ENCODE measurements at places on chromosomes 13 and 19.

DNA sequence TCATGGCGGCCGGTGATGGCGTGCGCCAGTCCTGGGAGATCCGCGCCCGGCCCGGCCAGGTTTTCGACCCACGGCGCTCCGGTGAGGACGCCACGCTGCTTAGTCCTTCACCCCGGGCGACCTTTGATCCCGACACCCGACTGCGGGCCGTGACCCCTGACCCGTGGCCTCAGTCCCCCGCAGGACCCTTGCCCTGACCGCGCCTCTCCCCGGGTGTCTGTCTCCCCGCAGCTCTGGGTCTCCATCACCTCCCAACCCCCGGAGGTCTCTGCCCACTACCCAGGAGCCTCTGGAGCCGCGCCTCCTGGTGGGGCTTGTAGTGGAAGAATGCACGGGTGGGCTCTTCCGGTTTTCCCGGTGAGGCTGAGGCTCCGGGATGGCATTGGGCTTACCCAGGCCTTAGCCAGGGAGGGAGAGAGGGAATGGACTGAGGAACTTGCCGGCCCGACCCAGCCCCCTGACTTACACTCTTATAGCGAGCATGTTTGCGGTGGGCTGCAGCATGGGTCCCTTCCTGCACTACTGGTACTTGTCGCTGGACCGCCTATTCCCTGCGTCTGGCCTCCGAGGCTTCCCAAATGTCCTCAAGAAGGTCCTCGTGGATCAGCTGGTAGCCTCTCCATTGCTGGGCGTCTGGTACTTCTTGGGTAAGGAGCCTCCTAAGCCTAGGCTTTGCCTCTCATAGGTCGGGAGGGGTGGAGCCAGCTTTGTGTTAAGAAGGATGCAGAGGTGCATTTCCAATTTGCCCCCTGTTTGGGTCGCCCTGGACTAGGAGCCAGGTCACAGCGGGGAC lies 566 bp downstream of the MPV17L2 start:
- DNase-seq, result no peak

- DNase-seq, result no peak
Measured at GRCh38 chr13:51907040-51907732, 45.4 kb downstream of the CCDC70 start.

GRCh38 chr19:55079400-55080038 lies 3.9 kb downstream of the EPS8L1 start:
- no peak for DNase-seq

DNA sequence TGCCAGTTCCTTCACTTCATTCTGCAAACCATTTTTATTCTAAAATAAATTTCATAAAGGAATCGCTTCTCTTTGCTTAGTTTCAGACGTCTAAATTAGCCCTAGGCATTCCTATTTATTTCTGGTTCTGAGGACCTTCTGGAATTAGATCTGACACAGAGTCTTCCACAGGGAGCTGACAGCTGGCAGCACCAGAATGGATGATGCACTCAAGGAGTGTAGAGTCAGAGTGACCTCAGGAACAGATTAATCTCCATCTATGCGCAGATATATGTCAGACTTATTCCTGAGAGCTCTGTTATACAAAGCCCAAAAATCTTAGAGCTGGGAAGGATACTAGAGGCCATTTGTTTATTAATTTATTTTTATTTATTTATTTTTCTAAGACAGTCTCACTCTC lies 450.8 kb downstream of the HS6ST3 start:
- no peak for DNase-seq

DNA sequence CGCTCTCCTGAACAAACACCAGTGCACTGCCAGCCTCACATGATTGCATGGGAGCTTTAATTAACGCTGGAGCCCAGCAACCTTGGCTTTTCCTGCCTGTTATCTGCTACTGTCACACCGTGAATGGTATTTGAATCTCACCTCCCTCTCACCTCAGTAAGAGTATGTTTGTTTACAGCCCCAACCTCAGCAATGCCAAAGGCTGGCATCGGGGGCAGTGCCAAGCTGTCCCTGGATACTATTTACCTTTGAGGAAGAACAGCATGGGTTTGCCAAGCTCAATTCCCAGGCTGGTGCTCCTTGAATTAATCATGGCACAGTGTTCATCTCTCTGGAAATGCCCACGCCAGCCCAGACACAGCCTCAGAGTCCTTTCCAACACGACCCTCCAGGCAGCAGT lies 57.2 kb upstream of the SERPINE3 start:
- DNase-seq, result no peak

GRCh38 chr13:43357564-43357963 lies 334.2 kb downstream of the DNAJC15 start:
- DNase-seq, result no peak

DNA sequence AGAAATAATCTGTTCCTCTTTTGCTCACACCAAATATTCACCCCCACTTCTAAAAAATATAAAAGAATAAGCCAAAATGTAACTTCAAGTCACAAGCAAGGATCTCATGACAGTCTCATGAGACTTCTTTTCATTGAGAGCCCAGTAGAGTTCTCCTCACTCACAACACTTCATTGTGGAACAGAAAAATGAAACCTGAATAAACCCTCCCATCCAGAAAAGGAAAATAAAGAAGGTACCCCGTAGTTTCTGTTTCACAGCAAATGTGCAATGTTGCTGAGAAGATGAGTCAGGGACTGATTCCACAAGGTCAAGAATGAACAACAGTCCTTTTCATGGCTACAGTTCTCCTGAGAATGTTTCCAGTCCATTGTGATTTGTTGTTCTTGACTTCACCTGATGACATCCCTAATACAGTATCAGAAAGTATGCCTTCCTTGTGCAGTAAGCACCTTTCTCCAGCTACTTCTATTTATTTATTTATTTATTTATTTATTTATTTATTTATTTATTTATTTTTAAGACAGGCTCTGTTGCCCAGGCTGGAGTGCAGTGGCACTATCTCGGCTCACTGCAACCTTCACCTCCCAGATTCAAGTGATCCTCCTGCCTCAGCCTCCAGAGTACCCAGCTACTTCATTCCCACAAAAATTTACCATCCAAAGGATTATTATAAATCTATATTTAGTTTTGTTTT lies 6.4 kb upstream of the ZNF841 start:
- DNase-seq, result no peak

DNA sequence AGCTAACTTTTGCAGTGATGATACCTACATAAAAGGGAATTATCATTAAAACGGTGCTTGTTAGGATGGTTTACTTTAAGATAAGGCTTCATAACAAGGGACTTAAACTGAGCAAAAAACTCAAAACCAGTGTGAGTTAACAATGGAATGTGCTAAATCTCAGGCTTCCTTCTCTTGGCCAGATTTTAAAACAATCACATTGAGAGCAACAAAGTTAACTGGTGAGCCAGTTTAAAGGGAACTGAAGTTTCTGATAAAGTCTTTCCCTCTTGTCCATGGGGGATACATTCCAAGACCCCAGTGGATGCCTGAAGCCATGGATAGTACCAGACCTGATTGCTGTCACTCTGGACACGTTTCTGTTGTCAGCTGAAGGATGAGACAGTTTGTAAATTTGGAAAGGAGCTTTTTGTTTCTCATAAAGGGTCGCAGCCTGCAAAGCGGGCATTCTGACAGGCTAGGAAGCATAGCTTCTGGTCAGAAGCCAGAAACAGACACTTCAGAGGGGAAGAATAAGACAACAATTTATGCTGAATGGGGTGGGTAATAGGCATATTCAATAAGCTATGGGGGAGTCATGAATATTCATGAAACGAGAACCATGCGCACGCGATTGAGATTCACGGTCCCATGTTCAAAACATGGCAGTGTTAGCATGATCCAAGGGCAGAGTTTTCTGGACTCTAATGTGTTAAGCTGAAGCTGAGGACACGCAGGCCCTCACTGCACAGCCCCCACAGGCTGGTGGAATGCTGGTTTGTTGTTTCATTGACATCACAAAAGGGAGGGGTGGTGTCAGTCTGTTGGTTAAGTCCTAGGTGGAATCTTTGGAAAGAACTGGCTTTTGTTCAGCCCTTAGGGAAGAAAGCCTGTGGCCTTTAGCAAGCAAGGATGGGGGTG lies 150.6 kb upstream of the RNF113B start:
- no peak for DNase-seq

DNA sequence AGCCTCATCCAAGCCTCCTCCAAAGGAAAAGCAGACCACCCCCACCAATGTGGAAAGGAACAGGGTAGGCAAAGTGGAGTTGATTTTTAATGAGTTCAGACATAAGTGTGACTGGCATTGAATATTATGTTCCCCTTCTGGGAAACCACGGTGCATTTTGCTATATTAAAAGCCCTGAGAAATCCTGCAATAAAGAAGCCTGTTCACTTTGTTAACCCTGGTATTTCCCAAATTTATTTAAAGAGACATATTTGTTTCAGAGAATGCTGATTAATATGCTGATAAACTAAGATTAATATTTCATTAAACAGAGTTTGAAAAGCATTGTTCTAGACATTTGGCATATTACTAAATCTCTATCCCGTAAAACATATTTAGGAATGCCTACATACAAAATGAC lies 151.4 kb downstream of the FGF14 start:
- DNase-seq, result no peak

- peak; percentile 39 for DNase-seq
Measured at GRCh38 chr19:49932731-49933131, 3.4 kb upstream of the NUP62 start.

DNA sequence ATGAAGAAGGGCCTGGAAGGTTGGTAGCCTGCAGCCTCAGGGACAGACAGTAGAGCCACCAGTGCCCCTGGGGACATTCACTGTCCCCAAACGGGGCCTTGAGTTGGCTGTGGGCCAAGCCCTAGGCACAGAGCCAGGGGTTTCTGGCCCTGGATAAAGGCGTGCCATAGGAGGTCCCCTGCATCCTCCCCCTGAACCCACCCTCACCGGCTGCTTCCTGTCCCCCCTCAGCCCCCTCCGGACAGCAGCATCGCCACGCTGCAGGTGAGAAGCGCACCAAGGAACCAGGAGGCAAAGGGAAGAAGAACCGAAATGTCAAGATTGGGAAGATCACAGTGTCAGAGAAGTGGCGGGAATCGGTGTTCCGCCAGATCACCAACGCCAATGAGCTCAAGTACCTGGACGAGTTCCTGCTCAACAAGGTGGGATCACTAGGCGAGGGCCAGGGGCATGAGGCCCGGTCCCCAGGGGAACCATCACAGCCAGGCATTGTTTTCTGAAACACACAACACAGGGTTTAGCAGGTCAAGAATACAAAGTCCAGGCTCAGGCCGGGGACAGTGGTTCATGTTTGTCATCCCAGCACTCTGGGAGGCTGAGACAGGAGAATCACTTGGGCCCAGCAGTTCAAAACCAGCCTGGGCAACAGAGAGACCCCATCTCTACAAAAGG lies 14.6 kb upstream of the USE1 start:
- DNase-seq, result no peak

GRCh38 chr13:70571221-70571620 lies 463.0 kb upstream of the KLHL1 start:
- no peak for DNase-seq

- DNase-seq, result no peak
Measured at GRCh38 chr19:18794692-18795091, 3.6 kb upstream of the COMP start.

DNA sequence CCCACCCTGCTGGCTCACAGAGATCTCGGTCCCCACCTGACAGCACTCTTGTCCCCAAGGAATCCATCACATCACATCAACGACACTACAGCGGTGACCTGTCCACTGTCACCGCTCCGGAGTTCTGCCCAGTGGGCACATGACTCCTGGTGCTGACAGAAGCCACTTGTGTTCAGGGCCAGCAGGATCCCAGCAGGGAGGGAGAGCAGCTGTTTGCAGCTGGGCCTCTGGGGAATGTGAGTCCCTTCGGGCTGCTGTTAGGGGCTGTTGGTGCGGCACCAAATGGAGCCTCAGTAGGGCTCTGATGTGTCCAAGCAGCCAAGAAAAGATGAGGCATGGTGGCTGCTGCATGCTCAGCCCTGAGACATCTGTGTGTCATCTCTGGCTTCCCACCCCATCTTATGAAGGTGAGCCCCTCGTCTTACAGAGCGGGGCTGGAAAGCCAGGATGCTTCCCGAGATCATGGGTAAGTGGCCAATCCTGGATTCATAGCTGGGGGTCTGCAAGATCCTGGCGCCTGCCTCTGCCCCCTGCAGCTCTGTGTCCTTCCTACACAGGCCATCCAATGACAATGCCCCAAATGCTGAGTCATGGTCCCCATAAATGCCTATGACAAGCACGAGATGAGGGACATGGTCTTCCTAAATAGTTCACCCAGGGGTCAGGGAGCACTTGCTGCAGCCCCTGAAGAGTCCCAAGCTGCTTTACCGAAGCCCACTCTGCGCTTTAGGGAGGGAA lies 56.0 kb downstream of the F2RL3 start:
- DNase-seq, result no peak

GRCh38 chr13:30551189-30551588 lies 66.5 kb upstream of the USPL1 start:
- DNase-seq, result no peak

DNA sequence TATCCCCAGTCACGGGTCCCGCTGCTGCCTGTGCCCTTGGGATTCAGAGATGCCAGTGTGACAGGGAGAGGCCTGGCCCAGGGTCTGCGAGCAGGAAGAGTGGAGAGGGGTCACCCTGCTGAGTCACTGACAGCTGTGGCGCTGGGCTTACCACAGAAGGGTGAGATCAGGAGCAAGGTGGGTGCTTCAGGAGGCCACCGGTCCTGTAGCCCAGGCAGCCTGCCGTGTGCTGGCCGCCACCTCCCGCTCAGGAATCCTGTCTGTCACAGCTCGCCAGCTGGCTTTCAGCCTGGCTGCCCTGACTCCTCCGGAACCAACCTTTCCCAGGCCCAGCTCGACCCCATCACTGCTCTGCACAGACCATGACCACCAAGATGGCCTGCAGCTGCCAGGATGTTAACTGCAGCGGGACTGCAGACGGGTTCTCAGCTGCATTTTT lies 25.3 kb downstream of the NAXD start:
- DNase-seq, result no peak

- no peak for DNase-seq
Measured at GRCh38 chr19:35911790-35912189, 3.7 kb upstream of the TYROBP start.

DNA sequence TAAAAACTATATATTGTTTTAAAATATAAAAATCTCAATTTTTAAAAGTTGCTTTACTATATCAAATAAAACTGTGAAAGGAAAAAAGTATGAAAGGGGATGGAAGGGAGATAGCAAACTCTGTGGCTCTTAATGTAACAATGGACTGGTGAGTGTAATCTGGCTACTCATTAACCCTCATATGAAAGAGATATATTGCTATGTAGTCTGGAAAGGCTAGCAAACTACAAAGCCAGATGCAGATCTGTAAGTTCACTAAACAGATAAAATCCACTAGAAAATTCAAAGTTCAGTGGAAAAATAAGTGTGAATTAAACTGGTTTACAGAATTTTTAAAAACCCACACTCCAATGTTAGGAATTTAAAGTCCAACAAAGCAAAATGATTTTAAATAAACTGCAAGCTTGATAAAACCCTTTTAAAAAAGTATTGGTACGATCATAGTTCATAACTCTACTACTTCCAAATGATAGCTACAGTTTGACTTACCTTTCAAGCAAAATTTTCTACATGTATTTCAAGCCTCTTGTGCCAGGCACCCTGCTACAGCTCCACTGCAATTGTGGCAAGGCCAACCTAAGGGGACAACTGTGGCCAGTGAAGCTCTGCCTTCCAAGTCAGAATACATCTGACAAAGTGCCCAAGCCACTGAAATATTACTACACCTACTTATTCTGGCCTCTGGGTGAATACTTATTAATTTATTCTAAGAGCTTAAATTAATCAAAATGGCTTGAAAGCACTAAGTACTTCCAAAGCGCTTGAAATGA lies 647 bp upstream of the ELF1 start:
- DNase-seq, result no peak

All from stimulated activated naive CD8-positive, alpha-beta T cell treated with anti-CD3 and anti-CD28 coated beads, Interleukin-15, amount 100 ng/mL, for 72 hours (primary cell).